Stimulated activated CD4-positive, alpha-beta T cell treated with anti-CD3 and anti-CD28 coated beads, Interleukin-2, amount 100 ng/mL, for 48 hours (primary cell): ENCODE measurements at places on chromosomes 2 and 18.

- no peak for DNase-seq
Measured at GRCh38 chr2:168254158-168254935, 7.0 kb upstream of the STK39 start.

DNA sequence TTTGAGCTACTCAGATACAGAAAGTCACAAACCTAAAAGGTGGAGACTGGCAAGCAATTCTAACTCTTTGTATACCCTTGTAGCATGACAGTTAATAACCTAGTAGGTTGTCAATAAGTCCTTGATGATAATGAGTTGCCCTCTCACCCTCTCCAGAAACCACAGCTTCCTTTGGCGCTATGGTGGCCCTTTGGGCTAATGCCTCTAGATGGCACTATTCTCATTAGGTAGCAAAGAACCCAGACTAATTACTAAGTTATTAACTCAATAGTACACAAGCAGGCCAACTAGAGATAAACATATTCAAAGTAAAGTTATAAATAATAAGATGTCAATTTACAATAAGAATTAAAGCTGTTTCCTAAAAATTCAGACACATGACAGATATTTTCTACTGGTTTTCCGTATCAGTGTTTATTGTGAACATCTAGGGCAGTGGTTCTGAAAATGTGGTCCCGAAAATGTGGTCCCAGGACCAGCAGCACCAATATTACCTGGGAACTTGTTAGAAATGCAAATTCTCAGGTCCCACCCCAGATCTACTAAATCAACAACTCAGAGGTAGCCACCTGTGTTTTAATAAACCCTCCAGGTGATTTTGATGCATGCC, 41.1 kb downstream of the LDAH start:
- no peak for DNase-seq

DNA sequence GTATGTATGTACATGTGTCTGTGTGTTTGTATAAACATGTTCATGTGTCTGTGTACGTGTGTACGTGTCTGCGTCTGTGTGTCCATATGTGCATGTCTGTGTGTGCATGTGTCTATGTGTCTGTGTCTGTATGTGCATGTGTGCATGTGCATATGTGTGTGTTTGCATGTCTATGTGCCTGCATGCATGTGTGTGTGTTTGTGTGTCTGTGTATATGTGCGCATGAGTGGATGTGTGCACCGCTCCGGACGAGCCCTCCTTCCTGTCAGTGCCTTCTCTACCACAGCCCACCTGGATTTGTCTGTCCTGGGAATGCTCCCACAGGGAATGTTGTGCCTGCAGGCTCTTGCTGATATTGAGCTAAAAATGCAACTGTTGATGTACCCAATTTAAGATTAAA, 113.3 kb upstream of the EPC2 start:
- no peak for DNase-seq

GRCh38 chr18:47485221-47485797, 233.8 kb upstream of the SKOR2 start:
- no peak for DNase-seq

DNA sequence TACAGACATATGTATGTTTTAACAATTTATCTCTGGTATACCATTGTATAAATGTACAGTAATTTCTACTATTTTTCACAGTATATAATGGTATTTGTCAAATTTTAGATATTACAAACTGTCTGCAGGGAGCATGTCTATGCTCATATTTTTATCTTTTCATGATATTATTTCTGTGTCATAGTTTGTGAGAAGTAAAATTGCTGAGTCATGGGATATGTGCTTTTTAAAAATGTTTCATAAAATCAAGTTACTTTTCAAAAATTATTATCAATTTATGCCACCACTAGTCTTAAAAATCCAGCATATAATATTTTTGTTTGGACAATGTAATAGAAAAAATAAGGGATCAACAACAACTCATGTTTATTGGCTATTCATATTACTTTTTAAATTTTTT, 9.1 kb upstream of the ZNF804A start:
- no peak for DNase-seq

GRCh38 chr2:50575232-50575631, 456.7 kb downstream of the NRXN1 start:
- DNase-seq: no peak

DNA sequence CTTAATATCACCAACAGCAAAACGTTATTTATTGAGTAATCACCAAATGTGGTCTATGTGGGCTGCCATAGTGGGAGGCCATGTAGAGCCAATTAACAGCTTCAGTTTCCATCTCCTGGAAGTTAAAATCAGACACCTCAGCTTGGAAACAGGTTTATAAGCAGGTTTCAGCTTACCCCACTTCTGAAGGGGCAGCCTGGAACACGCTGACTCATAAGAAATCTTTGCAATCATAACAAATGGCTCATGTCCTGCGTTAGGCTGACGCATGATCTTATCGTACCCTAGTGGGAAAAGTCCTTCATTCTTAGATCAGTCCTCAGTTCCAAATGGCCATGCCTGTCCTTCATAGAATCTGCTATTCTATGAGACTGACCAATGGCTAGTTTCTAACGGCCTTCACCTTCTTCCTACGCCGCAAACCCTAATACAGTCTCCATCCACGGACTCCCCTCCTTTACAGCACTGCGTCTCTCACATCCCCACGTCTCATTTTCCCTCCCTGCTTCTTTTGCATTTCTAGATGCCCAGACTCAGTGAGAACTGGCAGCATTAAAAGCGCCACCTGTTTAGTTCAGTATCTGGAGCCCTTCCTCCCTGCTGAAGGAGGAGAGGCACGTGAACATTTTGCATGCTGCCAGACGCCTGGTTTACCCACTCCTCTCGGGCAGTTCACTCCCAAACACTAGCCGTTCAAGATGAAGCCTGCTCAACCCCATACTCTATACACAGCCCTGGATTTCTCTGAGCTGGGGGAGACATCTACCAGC, 24.2 kb upstream of the BZW1 start:
- no peak for DNase-seq

GRCh38 chr18:78001811-78002210, 752.2 kb downstream of the GALR1 start:
- DNase-seq: no peak

DNA sequence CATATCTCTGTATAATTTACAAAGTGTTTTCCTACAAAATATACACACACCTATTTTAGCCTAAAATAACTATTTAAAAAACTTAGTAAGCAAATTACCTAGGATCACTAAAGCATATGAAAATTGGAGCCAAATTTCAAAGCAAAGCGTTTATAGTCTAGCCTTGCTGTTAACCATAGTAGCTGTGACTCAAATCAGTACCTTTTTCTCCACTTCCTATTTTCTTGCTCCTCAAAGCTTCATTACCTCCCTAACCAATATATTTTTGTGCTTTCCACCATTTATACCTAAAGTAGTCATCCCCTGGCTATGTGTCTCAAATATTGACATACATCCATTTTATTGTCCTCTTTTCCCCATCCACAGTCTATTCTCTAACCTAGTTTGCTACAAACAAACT, 73.1 kb downstream of the ERBB4 start:
- no peak for DNase-seq

GRCh38 chr2:106566050-106566449, 78.9 kb downstream of the CD8B2 start:
- peak; percentile 49 for DNase-seq

GRCh38 chr2:235614176-235614860, 120.5 kb downstream of the AGAP1 start:
- DNase-seq: no peak

- DNase-seq: no peak
Measured at GRCh38 chr2:88218981-88219380, 48.8 kb downstream of the THNSL2 start.

DNA sequence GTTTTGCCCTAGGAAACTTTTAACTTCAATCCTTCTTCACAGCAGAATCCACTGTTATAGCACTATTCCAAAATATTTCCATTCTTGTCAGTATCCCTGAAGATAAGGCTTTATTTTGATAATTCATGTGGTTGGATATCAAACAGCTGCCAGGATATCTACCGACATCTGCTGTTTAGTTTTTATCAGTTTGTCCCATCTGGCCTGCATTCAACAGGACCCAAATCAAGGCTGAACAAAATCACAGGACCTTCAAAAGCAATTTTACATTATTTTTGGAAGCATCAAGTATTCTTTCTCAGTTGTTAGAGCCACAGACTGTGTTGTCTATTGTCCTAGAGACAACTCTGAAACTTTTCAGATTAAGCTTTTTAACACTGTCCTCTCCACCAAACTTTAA, 429.0 kb upstream of the PIK3C3 start:
- DNase-seq: no peak

- DNase-seq: no peak
Measured at GRCh38 chr2:180519276-180519675, 461.1 kb upstream of the UBE2E3 start.

GRCh38 chr18:31983020-31983419, 35.6 kb upstream of the RNF125 start:
- DNase-seq: no peak

DNA sequence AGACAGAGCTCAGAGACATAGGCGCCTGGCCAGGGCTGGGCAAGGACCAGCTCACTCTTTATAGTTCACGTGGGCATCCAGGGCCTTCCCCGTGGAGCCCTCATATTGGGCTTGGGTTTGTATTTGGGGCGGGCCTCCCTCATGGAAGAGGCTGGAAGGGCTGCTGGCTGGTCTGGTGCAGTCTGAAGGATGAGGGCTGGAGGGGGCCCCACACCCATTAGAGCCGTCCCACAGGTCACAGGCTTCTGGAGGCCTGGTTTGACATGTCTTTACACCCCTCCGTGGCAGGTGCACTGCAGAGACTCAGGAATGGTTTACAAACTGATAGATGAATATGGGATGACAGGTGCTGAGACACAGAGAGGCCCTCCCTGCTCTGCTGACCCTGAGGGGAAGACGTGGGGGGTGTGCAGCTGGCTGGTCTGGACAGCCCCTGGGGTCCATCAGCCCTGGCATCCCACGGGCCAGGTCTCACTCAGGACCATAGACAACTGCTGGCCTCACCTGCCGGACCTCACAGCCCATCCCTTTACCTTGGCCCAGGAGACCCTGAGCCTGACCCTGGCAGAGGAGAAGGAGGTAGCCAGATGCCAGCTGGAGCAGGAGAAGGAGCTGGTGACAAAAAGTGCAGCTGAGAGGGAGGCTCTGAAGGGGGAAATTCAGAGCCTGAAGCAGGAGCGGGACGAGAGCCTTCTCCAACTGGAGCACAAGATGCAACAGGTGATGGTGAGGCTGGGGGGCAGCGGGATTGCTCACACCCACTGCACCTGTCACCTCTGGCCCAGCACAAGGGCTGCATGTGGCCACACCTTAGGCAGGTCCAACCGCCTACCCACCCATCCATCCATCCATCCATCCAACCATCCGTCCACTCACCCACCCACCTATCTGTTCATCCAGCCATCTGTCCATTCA, 43.9 kb downstream of the CROCC2 start:
- no peak for DNase-seq

DNA sequence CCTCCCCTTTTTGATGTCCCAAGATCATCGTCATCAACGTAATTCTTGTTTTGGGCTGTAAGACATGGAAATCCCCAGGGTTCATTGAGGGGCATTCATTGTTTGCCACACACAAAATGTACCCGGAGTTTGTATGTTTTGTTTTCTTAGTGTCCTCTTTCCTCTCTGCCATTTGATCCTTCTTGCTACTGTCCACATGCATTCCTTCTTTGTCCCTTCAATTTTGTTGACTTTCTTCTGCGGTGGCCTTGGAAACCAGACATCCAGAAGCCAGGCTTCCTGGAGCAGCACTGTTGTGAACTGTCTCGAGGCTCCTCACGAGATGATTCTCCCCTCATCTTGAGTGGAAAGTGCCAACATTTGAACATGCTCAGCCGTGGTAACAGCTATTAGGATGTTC, 24.8 kb downstream of the IGFBP2 start:
- no peak for DNase-seq

GRCh38 chr2:5394223-5394622, 298.0 kb upstream of the SOX11 start:
- no peak for DNase-seq

- DNase-seq: no peak
Measured at GRCh38 chr2:218125095-218125494, 733 bp upstream of the CXCR2 start.

GRCh38 chr2:201642086-201642578, 1.2 kb downstream of the TMEM237 start:
- no peak for DNase-seq

DNA sequence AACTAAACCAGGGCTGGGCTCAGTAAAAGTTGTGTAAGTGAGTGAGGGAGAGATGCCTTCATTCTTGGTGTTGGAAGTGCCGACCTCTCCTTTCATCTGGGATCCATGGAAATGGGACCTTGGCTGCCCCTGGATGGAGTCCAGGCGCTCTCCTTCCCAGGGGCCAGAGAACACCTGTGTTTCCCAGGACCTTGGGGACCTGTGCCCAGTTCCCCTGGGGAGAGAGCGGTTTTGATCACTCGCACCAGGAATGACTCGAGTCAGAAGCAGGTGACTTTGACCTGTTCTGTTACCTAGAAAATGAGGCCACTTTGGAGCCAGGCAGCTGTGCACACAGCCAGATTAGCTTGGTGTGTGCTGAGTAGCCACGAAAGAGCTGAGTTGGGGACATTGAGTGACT, 97.3 kb downstream of the SH3BP4 start:
- no peak for DNase-seq

DNA sequence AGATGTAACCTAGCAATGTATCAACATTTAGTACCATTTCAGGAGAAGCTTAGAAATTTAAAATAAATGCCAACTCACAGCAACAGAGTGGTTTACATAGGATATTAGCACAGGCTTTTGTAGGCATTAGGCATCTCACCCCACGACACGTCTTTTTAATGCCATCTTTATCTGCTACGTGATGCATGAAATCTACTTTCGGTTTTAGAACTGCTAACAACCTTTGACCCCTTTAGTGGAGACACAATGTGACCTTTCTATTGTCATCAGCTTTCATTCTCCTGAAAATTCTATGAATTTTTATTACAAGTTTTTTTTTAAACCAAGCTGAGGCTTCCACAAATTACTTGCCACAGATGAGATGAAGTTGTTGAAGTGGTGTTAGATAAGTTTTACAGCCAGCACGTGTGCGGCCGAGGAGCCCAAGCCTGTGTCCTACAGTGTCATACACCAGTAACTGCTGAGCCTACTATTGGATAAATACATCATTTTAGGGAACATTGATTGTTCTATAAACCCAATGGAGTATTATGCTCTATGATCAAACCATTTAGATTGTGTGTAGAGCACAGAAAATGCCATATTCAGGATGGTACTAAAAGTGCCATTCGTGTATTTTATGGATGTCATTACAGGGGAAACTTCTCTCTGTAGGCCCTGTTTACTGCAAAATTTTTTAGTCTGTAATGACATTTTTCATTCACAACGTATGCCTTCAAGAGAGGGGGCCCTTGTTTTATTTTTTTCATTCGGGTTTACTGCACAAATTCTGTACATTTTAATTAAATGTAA, 151.6 kb downstream of the PTGR3 start:
- DNase-seq: no peak

GRCh38 chr2:217399291-217399690, 539.4 kb upstream of the TNP1 start:
- DNase-seq: no peak
